Foreskin keratinocyte (primary cell): ENCODE measurements at places on chromosomes 5 and 9.

DNA sequence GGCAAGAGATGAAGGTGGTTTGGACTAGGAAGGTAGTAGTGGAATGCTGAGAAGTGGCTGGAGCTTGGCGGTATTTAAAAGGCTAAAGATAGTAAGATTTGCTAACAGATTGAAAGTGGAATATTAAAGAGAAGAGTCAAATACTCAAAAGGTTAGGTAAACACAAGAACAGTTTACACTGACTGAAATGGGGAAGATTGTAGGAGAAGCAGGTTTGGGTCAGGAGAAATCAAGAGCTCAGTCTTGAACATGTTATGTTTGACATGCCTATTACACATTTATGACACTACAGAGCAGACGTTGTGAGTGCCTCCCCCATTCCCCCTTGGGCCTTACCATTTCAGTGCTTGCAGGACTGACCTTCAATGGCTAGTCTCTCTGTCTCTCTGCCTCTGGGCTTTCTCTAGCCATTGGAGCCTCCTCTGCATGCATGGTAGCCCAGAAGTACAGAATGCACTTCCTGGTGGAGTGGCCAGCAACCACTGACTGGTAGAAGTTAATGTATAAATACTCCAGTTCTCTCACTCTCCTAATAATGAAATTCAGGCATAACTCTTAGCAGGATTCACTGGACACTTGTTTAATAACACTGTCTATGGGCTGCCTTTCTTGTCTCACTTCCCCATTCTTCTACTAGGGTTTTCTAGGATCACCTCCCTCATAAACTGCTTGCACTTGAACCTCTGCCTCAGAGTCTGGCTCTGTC, 56.8 kb downstream of the HMGCS1 start:
- DNase-seq = no peak

- no peak for DNase-seq
Observed at GRCh38 chr5:36686881-36687280, 80.5 kb downstream of the SLC1A3 start.

GRCh38 chr5:91357012-91357634, 26.0 kb downstream of the ARRDC3 start:
- DNase-seq = no peak

DNA sequence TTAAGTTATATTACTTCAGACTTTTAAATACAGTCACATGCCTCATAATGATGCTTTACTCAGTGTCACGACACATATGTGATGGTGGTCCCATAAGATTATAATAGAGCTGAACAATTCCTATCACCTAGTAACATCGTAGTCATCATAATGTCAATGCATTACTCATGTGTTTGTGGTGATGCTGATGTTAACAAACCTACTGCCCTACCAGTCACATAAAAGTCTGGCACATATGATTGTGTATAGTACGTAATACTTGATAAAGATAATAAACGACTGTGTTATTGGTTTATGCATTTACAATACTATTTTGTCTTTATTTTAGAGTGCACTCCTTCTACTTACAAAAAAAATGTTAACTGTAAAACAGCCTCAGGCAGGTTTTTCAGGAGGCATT, 103.7 kb downstream of the PAM start:
- peak; percentile 35 for DNase-seq

DNA sequence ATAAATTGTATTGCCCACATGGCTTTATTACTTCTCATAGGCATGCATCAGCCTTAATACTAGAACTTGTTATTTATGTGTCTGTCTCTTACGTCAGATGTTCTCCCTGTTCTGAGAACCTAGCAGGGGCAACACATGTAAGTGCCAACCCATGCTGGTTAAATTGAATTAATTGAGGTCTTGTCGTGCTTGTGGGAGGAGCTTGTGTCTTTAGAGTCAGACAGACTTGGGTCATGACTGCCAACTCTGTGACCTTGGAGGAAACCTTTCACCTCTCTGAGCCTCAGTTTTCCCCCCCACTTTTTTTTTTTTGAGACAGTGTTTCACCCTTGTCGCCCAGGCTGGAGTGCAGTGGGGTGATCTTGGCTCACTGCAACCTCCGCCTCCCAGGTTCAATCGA, 2.2 kb upstream of the MEGF9 start:
- DNase-seq = no peak

DNA sequence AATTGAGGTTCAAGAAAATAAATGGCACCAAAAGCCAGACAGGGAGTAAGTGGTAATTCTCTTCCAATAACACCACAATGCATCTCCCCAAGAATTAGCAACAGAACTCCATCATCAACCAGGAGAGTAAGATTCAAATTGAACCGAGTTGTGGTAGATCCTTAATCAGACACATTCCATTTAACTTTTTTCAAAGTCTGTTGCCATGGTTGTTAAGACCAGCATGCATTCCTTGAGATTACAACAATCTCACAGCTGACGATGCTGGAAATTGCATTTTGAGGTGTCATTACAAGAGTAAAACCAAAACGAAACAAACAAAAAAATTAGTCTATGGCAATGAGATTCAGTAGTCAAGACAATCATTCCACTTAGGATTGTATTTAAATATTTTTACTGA, 78.9 kb upstream of the ZNF462 start:
- DNase-seq = peak; percentile 42

- DNase-seq = no peak
Observed at GRCh38 chr5:147949711-147950573, 43.6 kb upstream of the C5orf46 start.

DNA sequence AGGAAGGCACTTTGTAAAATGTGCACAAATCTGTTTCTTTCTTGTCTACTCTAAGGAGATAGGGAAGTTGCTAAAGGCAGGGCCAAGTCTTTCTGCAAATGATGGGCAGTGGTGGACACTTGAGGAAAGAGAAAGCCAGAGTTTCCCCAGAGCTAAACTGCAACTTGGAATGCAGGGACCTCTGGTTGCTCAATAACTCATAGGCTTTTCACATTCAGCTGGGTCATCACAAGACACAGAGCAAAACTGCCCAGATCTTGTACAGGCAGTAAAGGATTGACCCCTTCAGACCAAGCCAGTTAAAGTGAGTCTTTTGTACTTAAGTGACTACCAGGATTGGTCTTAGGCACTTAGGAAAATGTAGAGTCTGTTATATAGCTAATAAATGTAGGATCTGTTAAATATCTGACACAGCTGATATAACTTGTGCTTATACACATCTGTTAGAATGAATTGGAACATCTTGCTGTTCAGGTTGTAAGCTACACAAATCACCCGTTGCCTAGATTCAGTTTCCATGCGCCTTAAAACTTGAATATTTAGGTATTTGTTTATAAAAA, 13.5 kb upstream of the AGXT2 start:
- no peak for DNase-seq

GRCh38 chr9:94693485-94694204, 32.9 kb upstream of the AOPEP start:
- no peak for DNase-seq

DNA sequence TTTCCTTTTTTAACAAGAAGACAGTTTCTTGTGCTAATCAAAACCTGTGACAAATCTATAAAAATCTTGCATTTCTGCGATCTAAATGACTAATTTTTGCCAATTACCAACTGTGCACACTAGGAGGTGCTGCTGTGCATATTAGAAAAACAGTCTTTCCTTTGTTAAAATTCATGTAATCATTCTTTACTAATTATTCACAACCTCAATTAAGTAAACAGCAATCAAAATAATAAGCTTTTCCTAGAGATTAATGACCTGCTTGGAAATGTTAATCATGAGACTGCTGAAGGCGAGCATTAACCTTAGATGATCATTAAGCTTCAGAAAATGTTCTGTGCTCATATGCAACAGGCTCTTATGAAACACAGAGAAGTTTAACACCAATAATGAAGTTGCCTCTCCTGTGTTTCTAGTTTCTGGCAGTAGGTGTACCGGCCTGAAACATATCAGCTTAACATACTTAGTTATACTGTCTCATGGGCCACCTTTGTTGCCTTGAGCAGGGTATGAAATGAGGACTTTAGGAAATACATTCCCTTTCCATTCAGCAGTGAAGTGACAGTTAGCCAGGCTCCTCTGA, 17.7 kb downstream of the RFESD start:
- peak; percentile 22 for DNase-seq

DNA sequence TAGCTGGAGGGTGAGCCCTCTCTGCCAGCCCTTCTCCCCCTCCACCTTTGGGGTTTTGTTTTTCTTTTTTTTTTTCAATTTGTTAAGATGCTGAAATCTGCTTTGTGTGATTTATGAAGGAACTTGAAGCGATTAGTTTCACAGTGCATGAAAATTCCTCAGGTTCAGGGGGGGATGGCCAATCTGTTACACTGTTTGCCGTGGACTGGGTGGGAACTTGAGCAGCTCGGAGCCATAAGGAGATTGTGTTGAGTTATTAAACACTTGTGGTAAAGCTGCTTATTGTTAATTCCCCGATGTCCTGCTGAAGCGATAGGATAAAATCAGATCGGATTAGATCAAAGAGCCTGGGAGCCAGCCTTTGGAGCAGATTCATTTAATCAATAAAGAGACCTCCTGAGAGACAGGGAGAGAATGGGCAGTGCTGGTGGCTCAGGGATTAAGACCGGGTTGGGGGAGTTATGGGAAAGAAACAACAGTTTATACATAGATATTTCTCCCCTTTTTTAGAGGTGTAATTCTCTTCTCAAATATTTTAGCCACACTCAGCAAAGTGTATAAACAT, 105.8 kb upstream of the SPATA31D4 start:
- no peak for DNase-seq

DNA sequence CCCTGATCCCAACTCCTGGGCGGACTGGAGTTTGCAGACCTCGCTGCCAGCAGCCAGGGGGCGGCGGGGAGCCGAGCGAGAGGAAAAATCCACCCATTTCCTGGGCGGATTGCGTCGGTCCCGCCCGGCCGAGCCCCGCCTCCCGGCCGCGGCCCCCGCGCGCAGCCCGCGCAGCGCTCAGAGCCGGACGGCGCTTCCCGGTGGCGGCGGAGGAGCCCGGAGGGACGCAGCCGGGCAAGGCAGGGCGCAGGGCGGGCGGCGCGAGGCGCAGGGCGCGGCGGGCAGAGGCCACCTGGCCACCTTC, at the start of gene OLFM1:
OLFM1 (plus strand) TSS at position 180 of the 304 bp plus-strand sequence. CDS start 322 bp downstream, outside the sequence.
- peak; percentile 25 for DNase-seq

DNA sequence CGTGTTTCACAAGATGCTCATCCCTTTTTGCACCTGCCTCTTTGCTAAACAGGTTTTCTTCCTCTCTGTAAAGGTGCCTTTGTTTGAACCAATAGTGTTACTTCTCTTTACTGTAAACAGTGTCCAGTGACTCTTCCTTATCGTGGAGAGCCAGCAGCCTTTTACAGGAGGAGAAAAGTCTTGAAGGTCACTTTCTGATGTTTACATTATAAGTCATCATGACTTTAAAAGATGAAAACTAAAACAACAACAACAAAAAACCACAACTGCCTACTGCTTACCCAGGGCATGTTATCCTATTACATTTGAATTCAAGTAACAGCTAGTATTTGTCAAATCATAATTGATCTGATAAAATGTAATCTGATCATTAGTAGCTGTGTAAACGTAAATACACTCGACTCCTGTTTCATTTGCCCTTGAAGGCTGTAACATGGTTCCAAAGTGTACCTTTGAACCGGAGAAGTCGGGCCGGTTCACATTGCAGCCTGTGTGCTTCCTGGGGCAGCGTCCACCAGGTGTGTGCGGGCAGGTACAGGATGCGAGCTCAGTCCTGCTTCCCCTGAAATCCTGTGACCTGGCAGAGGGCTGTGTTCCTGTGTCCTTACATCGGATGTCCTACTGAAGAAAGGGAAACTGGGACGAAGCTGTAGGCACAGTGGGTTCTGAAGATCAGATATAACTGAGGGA, 118.1 kb downstream of the C9orf152 start:
- no peak for DNase-seq

GRCh38 chr9:757246-757881, 84.1 kb upstream of the DMRT1 start:
- DNase-seq = no peak

DNA sequence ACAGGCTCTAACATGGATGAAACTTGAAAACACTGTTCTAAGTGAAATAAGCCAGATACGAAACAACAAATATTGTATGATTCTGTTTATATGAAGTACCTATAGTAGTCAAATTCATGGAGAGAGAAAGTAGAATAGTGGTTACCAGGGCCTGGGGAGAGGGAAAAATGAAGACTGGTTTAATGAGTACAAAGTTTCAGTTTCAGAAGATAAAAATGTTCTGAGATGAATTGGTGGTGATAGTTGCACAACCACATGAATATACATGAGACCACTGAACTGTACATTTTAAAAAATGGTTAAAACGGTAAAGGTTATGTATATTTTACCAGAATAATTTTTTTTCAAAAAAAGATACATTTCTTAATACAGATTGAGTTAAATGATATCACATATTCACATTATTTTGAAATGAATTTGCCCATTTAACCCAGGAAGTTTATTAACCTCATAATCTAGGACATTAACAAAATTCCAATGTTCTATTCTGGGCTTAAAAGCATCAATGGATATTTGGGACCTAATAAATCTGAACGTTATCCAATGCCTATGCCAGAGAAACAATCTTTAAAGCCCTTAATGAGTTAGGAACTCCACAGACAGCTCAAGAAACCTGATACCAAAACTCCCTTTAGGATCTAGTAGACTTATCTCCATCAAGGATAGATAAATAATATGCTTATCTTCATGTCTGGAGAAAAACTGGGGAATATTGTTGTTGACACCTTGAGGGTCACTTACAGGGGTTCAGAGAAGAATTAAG, 521.3 kb downstream of the EFNA5 start:
- no peak for DNase-seq

GRCh38 chr9:70634696-70635095, 220.2 kb upstream of the KLF9 start:
- no peak for DNase-seq

GRCh38 chr9:27763831-27764230, 190.6 kb upstream of the C9orf72 start:
- DNase-seq = no peak

- no peak for DNase-seq
Observed at GRCh38 chr5:79256563-79256962, 20.6 kb downstream of the JMY start.

DNA sequence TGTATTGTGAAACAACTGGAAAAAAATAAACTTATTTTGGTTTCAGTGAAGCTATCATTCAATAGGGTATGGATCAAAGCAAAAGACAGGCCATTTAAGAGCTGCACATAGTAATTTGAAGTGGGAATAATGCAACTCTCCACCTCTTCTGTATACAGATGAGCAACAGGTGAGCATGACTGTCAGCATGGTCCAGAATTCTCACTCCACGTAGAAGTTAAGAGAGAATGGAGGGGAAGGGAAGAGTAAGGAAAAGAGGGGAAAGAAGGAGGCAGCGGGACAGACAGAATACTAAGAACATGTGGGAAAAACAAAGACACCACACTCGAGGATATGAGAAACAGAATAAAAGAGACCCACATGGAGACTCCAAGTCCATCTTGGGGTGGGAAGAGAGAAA, 396.1 kb upstream of the GRIA1 start:
- no peak for DNase-seq
